Fibroblast of skin of back (primary cell): ENCODE measurements at places on chromosomes 7 and 10.

- no peak for DNase-seq
Measured at GRCh38 chr10:81082621-81083376, 545.1 kb downstream of the SH2D4B start.

GRCh38 chr10:72626444-72626754 lies 520 bp upstream of the MICU1 start:
- no peak for DNase-seq

GRCh38 chr10:61888744-61889143 lies 12.8 kb upstream of the ARID5B start:
- peak; percentile 57 for DNase-seq

DNA sequence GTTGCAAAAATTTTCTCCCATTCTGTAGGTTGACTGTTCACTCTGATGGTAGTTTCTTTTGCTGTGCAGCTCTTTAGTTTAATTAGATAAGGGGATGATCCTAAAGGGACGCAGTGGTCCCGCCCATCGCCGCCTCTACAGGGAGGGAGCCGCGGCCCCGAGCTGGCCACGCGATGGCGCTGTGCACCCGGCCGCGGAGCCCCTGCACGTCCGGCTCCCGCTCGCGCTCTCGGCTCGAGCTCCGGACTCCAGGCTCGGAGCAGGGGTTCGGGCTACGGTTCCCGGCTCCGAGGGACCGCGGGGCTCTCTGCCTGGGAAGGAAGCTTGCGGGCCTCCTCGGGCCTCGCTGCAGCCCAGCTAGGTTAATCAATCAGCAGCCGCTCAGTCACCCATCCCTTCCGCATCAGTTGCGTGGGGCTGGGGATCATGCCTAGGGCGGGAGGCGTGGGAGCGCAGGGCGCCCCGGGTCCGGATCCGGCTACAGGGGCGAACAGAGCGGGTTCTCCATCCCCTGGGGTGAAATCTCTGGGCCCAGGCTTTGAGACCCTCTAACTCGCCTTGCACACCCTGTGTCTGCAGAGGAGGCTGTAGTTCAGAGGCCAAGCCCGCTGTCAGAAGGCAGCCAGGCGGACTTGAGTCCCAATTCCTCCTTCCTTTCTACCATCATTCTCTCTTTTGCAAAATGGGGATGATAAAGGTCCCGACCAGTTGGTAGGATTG lies 97.9 kb downstream of the WDR11 start:
- DNase-seq = peak; percentile 67

DNA sequence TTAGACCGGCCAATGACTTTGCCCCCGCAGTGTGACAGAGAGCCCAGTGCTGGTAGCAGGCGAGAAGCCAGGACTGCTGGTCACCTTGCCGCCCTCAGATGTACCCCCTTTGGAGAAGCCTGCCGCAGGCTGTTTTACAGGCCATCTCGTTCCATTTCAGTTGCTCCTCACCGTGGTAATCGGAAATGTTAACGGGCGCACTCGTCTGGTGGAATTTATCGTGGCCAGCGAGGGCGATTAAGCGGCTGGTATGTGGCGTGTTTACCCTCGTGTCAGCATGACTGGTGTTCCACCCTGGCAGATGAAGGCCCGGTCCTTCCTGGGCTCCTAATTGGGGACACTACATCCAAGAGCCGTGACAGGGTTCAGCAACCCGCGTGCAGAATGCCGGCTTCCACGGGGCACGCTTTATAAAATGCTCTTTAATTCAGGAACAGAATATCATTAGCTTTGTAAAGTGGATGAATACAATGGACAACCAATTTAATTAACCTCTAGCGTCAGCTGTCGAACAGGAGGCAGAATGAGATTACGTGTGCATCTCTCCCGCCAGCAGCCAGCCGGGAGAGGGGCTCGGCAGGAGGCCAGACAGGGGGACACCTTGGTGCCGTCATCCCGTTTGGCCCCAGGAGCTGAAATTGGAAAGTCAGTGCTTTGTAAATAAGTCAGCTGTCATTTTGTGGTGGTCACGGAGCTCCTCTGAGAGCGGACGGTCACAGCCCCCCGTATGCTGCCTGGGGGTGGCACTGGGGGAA lies 108.3 kb downstream of the NKX6-2 start:
- no peak for DNase-seq

GRCh38 chr7:26694141-26694540 lies 170.2 kb downstream of the SKAP2 start:
- no peak for DNase-seq

GRCh38 chr10:11849911-11850310 lies 26.8 kb downstream of the PROSER2 start:
- no peak for DNase-seq

DNA sequence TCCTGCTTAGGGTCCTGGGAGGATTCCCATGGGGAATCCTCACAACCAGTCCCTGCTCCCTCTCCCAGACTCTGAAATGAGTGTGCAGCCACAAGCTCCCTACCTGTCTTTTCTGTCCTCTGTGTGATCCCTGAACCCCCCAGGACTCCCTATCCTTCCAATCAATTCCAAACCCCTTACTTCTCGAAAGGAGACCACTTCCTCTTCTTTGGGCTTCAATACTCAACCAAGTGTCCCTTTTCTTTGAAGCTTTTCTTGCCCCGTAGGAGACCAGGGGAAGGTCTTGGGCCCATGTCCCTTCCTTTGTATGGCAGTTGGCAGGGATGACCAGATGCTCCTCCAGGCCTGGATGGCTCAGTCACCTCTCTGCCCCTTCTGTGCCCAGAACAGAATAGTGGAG lies 1.7 kb downstream of the AEBP1 start:
- DNase-seq = no peak

GRCh38 chr10:75959209-75959608 lies 527.8 kb downstream of the LRMDA start:
- DNase-seq = peak; percentile 97

DNA sequence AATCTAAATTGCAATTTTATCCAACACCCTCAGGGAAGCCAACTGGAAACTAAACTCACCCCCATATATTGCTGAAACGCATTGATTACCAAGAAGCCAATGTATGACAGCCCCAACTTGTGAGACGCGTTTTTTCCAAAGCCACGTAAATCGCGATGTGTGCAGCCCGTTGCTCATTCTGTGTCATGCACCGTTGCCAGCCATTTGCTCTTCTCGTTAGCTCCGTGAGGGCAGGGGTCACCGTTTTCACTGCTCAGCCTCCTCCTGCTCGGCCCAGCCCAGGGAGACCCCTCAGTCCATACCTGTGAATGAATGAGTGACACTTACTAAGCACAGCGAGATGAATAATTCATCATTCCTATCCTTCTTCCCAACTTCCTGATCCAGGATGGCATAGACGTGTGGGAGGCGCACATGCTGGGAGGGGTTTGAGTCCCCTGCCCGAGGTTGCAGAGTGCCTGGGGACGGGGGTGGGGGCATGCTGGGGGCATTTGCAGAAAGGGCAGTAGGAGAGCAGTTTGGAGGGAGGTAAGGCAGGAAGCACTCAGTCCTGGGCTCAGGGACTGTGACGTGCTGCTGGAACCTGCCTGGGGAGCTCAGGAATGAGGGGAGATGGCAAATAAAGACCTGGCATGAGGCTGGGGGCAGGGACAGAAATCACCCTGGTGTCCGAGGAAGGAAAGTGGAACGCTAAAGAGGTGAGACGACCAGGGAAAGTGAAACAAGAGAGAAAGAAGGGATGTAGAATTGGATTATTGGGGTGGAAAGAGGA lies 104.2 kb upstream of the SDK1 start:
- DNase-seq = no peak

GRCh38 chr10:9274206-9274755 lies 1219.8 kb downstream of the GATA3 start:
- no peak for DNase-seq

DNA sequence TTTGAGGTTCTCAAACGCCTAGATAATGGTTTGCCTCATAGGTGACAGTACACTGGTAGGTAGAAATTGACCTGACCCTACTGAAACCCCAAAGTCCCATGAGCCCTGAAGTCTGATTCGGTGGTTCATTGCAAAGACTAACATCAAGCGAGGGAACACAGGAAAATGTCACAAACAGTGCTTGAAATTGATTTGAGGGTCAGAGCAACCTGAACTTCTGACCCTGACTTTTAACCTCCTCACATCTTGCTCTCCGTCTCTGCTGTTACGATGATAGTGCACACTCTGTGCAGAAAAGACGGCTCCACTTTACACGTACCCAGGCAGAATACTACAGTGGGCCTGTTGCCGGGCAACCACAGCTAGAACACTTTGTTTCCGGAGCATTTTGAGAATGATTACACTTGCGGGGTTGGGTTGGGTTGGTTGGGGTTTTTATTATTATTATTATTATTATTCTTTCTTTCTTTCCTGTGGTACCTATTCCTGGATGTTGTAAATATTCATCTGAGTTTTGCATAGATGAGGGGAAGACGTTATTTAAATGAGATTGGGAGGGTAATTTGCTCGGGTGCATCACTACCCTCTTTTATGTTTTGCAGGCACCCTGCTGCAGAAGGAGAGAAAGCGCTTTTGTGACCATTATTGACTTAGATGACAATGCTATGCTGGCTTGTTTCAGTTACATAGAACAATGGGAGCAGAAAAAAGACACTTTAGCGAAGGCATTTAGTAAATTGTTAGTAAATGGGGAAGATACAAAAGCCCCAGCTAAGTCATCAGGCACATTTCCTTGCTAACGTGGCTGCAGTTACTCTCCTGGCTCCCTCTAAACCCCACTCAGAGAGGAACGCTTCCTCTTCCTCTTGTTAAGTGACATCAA lies 438.1 kb upstream of the NRP1 start:
- no peak for DNase-seq

DNA sequence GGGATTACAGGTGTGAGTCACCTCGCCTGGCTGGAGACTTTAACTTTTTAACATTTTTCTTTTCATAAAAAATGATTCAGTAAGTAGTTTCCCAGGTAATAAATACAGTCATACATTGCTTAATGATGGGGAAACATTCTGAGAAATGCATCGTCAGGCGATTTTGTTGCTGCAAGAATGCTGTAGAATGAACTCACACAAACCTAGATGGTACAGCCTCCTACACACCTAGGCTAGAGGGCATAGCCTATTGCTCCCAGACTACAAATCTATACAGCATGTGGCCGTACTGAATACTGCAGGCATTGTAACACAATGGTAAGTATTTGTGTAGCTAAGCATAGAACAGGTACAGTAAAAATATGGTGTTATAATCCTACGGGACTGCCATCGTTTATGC lies 108.5 kb upstream of the SFMBT2 start:
- no peak for DNase-seq

DNA sequence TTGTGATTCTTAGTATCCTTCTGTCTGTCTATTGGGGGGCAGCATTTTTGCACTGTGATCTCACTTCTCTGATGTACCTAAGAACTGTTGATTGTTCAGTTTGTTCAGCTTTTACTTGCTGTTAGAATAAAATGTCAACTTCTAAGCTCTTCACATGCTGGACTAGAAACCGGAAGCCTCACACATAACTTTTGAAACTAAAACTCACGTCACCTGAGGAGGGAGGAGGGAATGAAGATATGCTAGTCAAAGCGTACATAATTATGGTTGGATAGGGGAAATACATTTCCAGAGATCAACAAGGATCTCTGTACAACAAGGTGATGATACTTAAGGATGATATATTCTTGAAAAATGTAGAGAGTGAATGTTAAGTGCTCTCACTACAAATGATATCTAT lies 609.7 kb downstream of the INHBA start:
- no peak for DNase-seq

DNA sequence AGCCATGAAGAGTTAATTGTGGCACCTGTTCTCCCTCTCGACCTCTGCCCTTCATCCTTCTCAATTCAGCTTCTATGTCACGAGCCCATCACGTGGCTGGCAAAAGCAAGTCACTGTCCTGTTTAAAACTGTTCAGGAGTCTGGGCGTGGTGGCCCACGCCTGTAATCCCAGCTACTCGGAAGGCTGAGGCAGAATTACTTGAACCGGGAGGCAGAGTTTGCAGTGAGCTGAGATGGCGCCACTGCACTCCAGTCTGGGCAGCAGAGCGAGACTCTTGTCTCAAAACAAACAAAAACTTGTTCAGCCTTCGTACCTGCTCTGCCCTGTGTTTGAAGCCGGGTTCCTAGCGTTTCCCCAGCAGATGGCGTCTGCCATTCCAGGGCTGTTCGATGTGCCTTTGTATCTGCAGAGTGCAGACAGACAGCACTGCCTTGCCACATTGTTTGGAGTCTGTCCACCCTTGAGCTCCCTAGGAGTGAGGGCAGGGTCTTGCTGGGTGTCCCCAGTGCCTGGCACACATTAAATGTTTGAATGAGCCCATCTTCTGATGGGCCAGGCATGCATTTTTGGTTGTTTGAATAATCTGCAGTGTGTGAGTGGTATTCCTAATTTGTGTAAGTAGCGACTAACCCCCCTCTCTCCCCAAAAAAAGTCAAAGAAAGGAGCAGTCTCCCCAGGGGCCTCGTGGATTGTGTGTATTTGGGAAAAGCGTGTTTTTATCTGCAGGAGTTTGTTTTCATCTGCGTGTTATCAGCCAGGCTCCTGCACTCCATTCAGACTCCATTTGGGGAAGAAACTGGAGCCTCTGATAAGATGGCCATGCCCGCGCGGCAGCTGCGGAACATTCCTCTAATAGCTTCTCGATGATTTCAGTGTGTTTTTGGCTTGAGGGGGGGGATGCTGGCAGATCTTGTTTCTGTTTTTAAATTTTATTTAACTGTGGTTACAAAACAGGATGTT lies 61.2 kb downstream of the DNAJB6 start:
- peak; percentile 80 for DNase-seq

GRCh38 chr7:138565071-138565450 lies 105.0 kb downstream of the TRIM24 start:
- no peak for DNase-seq

- no peak for DNase-seq
Measured at GRCh38 chr7:55174856-55175255, 156.0 kb downstream of the EGFR start.

- DNase-seq = no peak
Measured at GRCh38 chr10:89699581-89700064, 1.8 kb upstream of the KIF20B start.

- no peak for DNase-seq
Measured at GRCh38 chr7:94127026-94127425, 122.9 kb upstream of the BET1 start.

GRCh38 chr10:29858702-29859267 lies 200.6 kb downstream of the JCAD start:
- DNase-seq = no peak

DNA sequence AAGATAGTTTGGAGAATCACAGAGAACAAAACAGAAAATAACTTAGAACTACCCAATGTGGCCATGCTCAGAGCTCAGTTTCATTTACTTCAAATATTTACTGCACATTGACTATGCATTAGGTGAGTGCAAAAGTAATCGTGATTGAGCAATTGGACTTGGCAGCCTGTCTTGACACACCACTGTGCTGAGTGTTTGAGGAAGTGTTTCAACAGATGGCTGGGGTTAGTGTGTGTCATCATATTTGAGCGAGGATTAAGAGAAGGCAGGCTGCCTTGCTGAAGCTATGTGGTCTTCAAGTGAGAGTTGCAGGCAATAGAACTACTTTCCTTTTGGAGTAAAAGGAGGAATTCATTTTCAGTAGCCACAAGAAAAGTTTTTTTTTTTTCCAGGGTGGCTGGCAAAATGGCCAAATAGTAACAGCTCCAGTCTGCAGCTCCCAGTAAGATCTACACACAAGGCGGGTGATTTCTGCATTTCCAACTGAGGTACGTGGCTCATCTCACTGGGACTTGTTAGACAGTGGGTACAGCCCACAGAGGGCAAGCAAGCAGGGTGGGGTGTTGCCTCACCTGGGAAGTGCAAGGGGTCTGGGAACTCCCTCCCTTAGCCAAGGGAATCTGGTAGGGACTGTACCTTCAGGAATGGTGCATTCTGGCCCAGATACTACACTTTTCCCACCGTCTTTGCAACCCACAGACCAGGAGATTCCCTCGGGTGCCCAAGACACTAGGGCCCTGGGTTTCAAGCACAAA lies 37.6 kb downstream of the AKR1C4 start:
- DNase-seq = peak; percentile 1

GRCh38 chr7:138943061-138943460 lies 38.1 kb downstream of the KIAA1549 start:
- DNase-seq = no peak
